ENCODE measurements at places on chromosomes 7 and 10.

- DNase-seq: no peak
Observed at GRCh38 chr7:135704698-135705097, 23.3 kb downstream of the SLC13A4 start.

DNA sequence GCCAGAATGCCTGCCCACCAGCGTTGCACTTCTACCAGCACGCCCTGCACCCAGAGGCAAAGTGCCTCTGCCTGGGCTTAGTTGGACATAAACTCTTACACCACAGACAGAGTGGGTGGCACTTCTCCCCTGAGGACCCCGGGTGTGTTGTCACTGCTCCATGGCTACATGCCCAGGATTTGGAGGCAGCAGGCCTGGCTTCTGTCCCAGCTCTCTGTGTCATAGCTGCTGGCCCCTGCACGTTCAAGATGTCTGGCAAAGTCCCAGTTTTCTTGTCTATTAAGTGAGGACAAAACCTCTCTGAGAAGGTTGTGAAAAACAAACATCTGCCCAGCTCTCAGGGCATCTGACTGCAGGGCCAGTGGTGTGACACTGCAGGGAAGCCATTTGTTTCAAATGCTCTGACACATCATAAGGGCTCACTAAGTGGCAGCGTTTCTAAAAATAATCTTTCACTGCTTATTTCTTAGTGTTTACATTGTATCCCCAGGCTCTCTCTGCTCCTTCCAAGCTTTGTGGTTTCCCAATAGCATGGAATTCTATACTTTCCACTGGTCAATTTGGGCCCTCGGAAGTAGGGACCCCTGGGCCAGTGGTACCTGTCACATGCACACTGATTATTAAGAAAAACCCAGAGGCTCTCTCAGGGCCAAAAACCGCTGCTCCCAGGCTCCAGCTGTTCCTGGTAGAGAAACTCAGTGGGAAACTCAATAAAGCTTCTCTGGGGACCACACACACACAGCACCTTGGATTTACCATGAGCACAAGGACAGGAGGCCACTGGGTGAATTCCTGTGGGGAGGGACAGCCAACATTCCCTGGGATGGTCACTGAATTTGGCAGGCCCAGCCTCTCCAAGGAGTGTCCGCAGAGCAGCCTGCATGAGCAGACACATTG is 86.2 kb upstream of the ANLN start:
- no peak for DNase-seq

GRCh38 chr10:46233181-46233580 is 53.6 kb upstream of the ANTXRL start:
- no peak for DNase-seq

DNA sequence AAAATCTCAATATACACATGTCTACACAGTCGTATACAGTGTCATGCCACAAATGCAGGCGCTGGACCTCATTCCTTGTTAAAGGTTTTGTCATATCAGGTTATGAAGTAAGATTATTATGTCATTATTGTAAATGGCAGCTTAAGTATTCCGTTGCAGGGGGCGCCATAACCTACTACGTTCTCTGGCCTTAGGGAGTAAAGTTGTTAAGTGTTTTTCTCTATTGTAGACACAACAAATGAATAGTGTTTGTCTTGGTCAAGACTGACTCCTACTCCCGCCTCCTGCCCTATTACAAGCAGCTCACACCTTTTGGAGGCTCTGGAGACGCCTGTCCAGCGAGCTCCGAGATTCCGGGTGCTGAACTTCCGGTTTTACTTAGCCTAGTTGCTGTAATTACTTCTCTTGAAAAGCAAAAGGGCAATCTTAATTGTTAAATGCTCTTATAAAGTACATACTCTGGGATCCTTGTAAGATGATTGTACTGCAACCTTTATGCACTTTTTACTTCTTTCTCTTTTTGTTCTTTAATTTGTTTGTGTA is 994 bp downstream of the GATAD1 start:
- peak; percentile 27 for DNase-seq

GRCh38 chr7:74173866-74174605 is at the start of gene EIF4H:
TSS of gene EIF4H (plus strand) at chr7:74174356. CDS start at chr7:74174384, 28 bp downstream.
- DNase-seq: peak; percentile 94

- no peak for DNase-seq
Observed at GRCh38 chr7:74466196-74466813, 12.6 kb downstream of the GTF2IRD1 start.

DNA sequence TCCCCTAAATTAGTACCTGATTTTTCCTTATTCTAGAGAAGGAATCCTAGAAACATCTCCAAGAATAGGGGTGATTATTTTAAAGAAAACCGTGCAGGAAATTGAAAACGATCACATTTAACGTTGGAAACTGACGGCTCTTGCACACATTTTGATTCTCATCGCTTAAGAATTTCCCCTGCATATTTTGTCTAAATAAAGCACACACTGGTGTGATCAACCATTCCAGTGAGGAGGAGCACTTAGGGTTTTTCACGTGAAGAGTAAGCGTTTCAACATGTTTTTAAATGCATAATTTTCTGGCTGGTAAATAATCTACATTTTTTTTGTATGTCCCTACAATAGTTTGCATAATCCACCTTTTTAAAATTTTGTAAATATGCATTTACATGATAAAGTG is 229.7 kb upstream of the PFKP start:
- no peak for DNase-seq

- DNase-seq: peak; percentile 57
Observed at GRCh38 chr7:22885797-22886261, 63.2 kb upstream of the TOMM7 start.

GRCh38 chr7:96021568-96021967 is 249.2 kb downstream of the DYNC1I1 start:
- no peak for DNase-seq

DNA sequence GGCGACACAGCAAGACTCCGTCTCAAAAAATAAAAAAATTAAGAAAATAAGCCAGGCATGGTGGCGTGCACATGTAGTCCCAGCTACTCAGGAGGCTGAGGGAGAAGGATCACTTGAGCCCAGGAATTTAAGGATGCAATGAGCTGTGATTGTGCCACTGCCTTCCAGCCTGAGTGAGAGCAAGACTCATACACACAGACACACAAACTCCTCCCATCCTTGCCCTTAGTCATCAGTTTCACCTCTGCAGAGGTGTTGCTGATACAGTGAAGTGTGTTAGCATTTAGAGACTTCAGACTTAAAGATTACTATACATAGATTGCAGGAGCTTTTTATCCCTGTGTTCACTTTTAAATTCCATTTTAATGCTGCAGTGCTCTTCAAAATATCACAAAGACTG is 5.5 kb upstream of the H2AZ2 start:
- DNase-seq: no peak

- no peak for DNase-seq
Observed at GRCh38 chr7:28738412-28738811, 219.7 kb downstream of the TRIL start.

- no peak for DNase-seq
Observed at GRCh38 chr10:121662945-121663917, 65.0 kb upstream of the FGFR2 start.

DNA sequence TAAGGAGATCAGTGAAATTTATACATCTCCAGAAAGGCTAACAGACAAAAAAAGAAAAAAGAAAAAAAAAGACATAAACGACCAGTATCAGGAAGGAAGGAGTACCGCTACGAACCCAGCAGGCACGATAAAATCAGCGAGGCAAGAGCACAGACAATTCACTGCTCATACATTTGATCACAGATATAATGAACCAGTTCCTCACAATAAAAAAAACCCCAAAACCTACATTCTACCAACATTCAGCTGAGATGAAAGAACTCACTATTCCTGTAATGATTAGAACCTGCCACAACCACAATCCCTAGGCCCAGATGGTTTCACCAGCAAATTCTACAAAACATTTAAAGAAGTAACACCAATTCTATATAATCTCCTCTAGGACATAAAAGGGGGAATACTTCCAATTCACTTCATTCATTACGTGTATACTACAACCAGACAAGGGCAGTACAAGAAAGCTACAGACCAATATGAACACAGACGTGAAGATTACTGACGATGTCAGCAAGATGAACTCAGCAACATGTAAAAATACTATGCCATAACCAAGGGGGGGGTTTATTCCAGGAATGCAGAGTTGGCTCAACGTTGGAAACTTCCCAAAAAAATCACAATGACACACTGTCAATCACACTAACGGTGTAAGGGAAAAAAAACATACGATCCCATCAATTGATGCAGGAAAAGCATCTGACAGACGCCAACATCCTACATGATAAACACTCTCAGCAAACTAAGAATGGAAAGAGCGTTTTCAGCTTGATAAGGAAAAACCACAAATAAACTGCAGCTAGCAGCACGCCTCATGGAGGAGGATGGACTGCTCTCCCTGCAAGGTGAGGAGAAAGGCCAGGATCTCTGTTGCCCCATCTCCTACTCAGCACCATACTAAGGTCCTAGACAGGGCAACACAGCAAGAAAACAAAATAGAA is 256.2 kb downstream of the ELFN1 start:
- DNase-seq: no peak

GRCh38 chr7:155694851-155695250 is 50.4 kb downstream of the RBM33 start:
- DNase-seq: no peak

Data from stimulated activated CD4-positive, alpha-beta T cell treated with anti-CD3 and anti-CD28 coated beads, Interleukin-12 subunit alpha, Interleukin-12 subunit beta, amount 100 ng/mL, for 24 hours (primary cell).